ENCODE measurements at places on chromosomes 4 and X. TPM values are rescaled to one million over a fixed set of nuclear protein-coding genes. Genes with fewer than 3 reads are reported as not detected.

DNA sequence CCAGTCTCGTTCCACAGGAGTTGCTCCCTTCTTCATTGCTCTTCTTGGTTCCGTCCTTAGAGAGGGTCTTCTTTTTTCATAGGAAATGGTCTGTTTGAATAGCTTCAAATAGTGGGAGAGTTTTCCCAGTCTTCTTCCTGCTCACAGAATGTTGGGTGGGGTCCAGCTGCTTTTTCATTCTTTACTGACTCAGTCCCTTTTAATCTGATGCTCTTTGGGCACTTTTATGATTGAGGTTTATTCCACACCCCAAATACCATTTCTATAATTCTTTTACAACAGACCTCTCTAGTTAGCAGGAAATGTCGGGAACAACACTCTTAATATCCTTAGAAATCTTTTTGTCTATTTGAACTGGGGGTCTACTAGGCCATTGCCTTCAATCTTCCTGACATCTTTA is 239.5 kb downstream of the PRDM5 start:
- DNase-seq, result no peak

- DNase-seq, result no peak
Observed at GRCh38 chr4:53907772-53908171, 156.6 kb downstream of the CHIC2 start.

The RENBP gene
- polyA plus RNA-seq, result 20.7 TPM

DNA sequence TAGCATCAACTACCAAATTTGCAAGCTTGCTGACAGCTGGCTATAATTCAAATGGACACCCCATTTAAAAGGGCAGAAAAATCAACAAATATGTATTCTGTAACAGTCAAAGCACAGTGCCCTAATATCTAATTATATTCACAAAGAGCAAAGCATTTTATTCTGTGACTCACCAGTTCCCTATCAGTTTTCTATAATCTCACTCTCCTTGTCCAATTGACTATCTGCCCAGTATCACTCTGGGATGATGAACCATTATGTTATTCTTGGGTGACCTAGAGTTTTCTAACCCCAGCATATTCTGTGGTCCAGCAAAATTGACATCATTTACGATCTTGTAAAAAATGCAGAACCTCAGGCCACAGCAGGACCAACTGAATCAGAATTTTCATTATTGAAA is 82.0 kb upstream of the FREM3 start:
- no peak for DNase-seq

DNA sequence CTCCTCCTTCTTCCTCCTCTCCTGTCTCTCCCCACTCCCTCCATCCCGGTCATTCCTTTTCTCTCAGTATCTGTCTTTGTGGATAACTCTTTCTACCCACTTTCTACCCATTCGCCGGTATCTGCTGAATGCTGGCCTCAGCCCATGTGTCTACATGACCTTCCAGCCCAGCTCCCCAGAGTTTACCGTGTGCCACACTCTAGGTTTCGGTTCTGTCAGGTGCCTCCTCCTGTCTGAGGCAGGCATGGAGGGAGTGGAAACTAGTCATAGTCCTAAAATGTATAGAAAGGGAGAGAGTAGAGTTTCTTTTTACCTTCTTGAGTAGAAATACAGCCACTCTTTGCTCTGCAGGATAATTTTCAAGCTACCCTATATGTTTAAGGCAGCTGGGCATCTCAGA is 33.5 kb upstream of the SCRG1 start:
- DNase-seq, result no peak

GRCh38 chrX:53047228-53047627 is 1.4 kb upstream of the GPR173 start:
- DNase-seq, result no peak

- no peak for DNase-seq
Observed at GRCh38 chr4:997375-998071, 4.3 kb upstream of the SLC26A1 start.

DNA sequence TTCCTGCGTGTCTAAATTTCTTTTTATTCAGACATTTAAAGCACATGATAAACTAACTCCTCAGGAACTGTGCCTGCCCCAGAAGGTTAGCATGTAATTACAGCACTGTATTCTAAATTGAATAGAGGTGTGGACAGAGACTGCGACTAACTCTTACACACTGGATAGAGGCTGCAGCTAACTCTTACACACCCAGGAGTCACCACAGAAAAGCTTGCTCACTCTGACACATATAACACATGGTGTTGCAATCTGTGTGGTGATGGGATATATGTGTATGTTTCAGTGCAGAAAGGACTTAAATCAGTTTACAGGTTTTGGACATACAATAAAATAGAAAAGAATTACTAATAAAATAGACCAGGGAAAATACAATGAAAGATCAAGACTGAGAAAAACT is 41.5 kb downstream of the SMAD1 start:
- no peak for DNase-seq

DNA sequence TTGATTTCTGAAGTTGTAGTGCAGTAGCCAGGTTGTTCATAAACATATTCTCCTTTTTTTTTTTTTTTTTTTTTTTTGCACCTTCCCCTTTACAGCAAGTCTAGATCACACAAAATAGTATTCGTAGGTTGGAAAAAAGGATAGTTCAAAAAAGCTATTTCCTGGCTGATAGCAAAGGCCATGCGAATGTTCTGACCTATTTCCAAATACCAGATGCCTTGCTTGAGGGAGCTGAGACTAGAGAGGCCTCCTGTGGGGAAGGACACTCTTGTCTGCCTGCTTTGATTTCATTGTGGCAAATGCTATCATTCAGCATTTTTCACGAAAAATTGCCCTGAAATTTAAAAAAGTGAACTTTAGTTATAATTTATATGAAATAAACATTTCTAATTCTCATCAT is 111.4 kb downstream of the MAD2L1 start:
- no peak for DNase-seq

The SHROOM4 gene
- polyA plus RNA-seq, result 22.0 TPM

DNA sequence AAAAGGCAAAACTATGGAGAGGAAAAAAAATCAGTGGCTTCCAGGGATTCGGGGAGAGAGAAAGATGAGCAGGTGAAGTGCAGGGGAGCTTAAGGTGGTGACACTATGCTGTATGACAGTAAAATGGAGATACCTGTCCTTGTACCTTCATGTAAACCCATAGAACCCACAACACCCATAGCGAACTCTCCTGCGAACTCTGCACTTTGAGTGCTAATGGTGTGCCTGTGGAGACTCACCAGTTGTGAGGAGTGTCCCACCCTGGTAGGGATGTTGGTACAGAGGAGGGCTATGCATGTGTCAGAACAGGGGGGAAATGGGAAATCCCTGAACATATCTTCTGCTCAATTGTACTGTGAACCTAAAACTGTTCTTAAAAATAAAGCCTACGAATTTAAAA is 42.8 kb downstream of the HMX1 start:
- DNase-seq, result no peak

DNA sequence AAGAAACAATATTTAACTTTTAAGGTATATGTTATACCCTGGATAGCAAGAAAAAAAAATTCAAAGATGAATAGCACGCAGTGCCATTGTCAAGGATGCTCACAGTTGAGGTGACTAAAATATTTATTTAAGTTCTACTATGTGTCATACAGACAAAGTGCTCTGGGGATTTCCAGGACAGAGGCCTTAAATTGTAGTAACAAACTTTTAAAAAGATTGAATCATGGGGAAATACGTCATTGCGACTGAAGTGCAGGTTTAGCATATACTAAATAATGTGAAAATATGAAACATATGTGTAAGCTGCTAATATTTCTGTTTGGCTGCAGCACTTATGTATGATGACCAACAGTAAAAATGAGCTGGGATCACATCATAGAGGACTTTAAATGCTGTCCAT is 748.0 kb upstream of the PCDH7 start:
- no peak for DNase-seq

DNA sequence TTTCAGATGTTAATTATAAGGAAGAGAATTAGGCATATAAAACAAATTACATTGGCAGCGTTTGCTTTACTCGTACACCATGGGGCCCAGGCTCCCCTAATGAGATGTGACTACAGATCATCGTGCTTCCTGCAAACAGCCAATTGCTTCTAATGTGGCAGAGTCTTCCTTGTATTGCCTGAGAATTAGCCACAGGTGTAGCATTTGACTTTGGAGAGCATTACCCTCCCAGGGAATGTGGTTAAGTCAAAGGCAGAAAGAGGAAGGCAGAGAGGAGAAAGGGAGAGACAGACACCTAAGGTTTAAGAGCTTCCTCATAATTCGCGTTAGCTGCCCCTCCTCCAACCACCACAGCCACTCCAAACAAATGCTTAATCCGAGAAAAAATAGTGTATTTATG is 97.0 kb downstream of the MID1IP1 start:
- DNase-seq, result no peak

The CSN1S1 gene
- polyA plus RNA-seq, result not detected

DNA sequence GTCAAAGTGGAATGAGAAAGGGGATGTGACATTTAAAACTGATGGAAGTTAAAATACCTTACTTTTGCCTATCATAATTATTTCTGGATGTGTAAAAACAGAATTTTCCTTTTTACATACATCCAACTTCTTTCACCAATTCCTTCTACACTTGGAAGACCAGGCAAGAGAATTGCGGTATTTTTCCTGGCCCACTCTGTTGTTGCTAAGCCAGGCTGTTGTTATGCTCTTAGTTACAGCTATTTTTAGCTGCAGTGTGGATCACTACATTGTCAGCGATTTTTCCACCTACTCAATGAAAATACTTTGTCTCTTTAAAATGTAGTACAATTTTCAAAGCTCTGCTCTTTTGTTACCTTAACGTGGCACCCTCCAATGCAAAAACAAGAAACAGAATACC is 43.4 kb downstream of the NKX6-1 start:
- no peak for DNase-seq

The ART3 gene
- 0.42 TPM for polyA plus RNA-seq

The PHEX gene
- polyA plus RNA-seq, result 0.38 TPM

- no peak for DNase-seq
Observed at GRCh38 chr4:163148466-163149336, 18.0 kb downstream of the NAF1 start.

DNA sequence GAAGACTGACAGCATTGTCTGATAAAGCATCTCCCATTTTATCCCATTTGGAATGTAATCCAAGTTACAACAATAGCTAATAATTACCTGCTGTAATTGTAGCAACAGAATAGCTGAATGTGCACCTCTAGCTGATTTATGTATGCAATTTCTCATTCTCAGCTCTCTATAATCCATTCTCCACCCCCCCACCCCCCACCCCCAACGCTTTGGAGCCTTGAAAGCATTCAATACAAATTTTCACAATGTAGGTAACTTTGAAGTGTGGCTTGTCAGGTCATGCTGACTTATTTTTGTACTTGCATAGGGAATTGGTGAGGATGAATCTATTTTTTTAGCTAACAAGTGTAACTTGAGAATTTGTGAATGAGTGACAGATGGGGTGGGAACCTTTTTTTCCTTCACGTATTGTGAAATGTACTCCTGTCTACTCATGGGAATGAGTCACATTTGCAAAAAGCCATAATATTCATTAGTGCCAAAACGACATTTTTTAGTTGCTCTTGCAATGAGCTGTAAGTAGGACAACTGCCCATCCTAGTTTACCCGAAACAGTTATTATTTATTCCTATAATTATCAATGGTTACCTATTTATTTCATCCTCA is 159.3 kb downstream of the PALLD start:
- no peak for DNase-seq

The AKAP4 gene
- 0.07 TPM for polyA plus RNA-seq

GRCh38 chrX:77446908-77447652 is at the start of gene FGF16:
Gene FGF16 (plus strand): TSS chrX:77447389. CDS start chrX:77447675, 286 bp downstream.
- no peak for DNase-seq

The SOWAHD gene
- polyA plus RNA-seq, result 0.38 TPM

The EMCN gene
- 136 TPM for polyA plus RNA-seq

- no peak for DNase-seq
Observed at GRCh38 chr4:1851160-1851559, 4.8 kb downstream of the LETM1 start.

- no peak for DNase-seq
Observed at GRCh38 chrX:65488495-65488894, 46.1 kb downstream of the LAS1L start.

The ZBTB49 gene
- polyA plus RNA-seq, result 8.5 TPM

The P2RY4 gene
- 0.48 TPM for polyA plus RNA-seq

DNA sequence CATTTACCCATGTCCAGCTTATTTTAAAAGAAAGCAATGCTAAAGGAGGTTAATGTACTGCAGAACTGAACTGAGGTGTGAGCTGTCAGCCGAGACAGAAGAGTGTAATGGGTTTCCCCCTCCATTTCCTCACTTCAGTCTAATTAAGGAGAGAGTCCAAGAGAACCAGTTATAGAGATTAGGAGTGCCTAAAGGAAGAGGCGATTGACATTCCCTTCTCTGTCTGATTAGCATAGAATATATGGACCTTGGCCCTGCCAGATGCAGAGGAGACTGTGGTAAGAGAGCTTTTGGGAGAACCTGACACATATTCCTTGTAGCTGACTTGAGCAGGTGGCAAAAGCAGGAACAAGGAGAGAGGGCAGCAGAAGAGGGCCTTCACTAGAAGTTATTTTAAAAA is 137.5 kb upstream of the INPP4B start:
- DNase-seq, result no peak

The IQSEC2 gene
- 17.2 TPM for polyA plus RNA-seq

- DNase-seq, result no peak
Observed at GRCh38 chrX:24276015-24276414, 37.9 kb downstream of the SUPT20HL2 start.

DNA sequence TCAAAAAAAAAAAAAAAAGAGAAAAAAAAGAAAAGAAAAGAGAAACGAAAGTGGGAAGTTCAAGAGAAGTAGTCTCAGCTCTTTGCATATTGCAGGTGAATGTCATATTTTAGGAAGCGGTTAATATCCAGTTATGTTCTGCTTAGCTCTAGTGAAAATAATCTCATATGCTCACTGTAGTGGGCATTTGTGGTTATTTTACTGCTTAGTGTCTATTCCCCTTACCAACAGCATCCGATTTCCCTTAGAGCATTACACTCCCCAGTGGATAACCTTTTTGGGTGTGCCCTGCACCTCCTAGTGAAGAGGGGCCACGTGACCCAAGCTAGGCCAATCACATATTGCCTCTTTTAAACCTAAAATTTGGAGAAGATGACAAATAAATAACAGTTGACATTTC is 111.2 kb upstream of the ZNF827 start:
- DNase-seq, result no peak

The MAGED4B gene
- 75.4 TPM for polyA plus RNA-seq

All from left kidney (tissue), 8 donors.